Bronchial epithelial cell (primary cell): ENCODE measurements at places on chromosomes 12 and 14. TPM values are rescaled to one million over a fixed set of nuclear protein-coding genes. Genes with fewer than 3 reads are reported as not detected.

Gene KCNC2
- under 0.01 TPM in 1 of 2 replicates, not detected in the other for total RNA-seq

Gene TCL1B
- total RNA-seq, result not detected in 2 replicates

Gene AICDA
- not detected in 2 replicates for total RNA-seq

Gene MON2
- 19.6 and 21.3 TPM in 2 replicates for total RNA-seq
